ENCODE measurements at places on chromosomes 1 and 21.
A peak's percentile ranks its signal among the peaks of the same experiment; 100 is the strongest.

GRCh38 chr1:54356680-54357147 lies 49.5 kb downstream of the SSBP3 start:
- DNase-seq: no peak

GRCh38 chr1:24286246-24287010 lies 32.7 kb upstream of the GRHL3 start:
- no peak for DNase-seq

GRCh38 chr1:51302746-51303145 lies 27.6 kb downstream of the TTC39A start:
- DNase-seq: no peak

GRCh38 chr1:119933397-119933796 lies 37.1 kb upstream of the ADAM30 start:
- DNase-seq: no peak

DNA sequence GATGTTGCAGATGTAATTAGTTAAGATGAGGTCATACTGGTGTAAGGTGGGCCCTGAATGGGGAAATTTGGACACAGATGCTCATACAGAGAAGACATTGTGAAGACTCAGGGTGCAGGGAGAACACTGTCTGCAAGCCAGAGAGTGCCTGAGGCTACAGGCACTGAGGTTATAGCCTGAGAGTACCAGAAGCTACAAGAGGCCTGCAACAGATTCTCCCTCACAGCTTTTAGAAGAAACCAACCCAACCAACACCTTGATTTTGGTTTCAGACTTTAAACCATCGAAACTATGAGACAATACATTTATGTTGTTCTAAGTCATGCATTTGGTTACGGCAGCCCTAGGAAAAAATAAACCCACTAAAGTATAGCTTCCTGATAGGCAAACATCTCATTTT lies 321.7 kb upstream of the USP25 start:
- no peak for DNase-seq

DNA sequence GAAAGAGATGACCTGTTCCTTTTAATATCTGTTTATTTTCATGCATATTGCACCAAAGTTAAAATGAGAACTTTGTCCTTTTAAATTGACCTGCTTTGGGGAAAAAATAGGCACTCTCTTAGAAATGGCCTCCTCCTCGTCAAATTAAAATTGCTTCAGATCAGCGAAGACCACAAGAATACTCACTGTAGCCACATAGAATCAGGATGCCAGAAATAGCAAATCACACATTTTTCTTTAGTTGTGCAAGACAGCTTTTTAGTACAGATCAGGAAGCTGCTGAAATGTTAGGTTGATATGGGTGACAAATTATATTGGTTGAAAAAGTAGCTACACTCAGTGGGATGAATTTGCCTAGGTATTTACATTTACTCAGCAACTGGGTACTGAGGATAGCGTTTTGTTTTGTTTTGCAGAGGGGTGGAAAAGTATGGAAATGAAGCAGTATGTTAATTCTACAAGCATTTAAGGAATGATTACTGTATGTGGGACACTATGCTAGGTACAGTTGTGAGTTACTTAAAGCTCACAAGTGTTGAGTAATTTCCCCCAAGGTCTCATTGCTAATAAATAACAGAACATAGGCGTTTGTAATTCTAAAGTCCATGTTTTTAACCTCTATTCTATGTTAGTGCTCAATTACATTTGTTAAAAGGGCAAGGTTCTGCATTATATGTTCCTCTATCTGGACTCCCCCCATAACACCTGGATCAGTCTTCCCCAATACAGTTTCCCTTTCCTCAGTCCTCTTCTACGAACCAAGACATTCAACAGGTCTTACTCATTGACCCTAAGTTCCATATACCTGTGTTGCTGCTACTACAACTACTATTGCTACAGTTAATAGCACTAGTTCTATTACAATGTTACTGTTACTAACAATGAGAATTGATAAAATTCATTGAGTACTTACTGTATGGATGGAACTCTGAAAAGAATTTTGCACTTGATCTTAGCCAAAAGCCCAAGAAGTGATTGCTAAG lies 99.4 kb upstream of the S1PR1 start:
- DNase-seq: no peak

GRCh38 chr1:47434051-47434842 lies 3.6 kb upstream of the FOXD2 start:
- peak; percentile 33 for DNase-seq

DNA sequence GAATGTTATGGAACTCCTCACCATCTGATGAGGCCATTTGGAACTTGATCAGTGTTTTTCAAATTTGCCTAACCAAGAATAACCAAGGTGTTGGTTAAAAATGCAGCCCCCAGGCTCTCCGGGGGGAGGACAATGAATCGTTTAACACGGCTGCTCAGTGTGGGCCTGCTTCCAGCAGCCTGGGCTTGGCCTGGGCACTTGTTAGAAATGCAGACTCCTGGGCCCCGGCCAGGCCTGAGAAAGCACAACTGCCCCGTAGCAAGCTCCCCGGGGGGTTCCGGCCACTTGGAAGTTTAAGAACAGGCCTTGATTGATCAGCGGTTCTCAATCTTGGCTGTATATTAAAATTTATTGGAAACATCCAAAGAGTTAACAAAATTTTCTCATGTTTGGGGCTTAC lies 22.8 kb upstream of the C2CD2 start:
- no peak for DNase-seq

DNA sequence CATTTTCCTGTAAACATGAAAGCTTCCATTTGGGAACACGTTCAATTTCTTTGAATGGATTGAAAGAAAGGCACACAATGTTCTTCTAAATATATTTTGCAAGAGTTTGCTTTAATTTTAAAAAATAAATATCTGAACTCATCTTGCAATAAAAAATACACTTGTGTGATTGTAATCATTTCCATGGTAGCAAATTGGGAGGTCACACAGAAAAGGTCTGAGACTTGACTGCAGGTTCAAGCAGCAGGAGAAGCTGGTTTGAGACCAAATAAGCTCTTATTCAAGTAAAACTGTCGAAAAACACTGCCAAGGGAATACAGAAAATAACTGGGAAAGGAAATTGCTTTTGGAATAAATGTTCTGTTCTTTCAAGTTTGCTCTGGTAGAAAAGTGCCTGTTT lies 498.9 kb downstream of the ADGRL2 start:
- no peak for DNase-seq

DNA sequence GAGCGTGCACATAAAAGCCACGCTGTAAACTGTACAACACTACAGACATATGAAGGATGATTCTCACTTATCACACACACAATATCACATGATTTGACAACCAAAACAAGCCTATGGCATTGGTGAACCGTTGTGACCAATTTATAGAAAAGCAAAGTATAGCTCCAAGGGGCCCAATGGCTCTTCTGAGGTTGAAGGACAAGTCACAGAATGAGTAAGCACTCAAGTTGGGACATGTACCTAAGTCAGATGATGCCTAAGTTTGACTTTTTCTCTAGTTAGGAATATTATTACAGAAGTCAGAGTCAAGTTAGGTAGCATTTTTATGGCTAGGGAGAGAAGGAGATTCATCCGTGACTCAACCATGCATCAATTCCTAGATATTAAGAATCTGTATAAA lies 45.7 kb downstream of the PLPP3 start:
- DNase-seq: no peak

DNA sequence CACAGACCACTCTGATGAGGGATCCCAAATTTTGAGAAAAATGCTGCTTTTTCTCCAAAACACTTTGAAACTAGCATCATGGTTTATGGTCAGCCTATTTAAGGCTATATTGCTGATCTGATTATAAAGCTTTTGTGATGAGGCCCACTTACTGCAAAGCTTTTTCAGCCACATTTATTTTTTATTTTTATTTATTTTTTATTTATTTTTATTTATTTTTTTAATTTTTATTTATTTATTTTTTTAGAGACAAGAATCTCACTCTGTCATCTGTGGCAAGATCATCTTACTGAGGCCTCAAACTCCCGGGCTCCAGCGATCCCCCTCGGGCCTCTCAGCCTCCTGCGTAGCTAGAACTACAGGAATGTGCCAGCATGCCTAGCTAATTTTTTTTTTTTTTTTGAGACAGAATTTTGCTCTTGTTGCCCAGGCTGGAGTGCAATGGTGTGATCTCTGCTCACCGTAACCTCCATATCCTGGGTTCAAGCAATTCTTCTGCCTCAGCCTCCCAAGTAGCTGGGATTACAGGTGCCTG lies 5.2 kb upstream of the BCAS2 start:
- no peak for DNase-seq

- no peak for DNase-seq
Measured at GRCh38 chr1:47709872-47710231, 272.0 kb downstream of the FOXD2 start.

- no peak for DNase-seq
Measured at GRCh38 chr1:220409771-220410595, 118.0 kb upstream of the MARK1 start.

DNA sequence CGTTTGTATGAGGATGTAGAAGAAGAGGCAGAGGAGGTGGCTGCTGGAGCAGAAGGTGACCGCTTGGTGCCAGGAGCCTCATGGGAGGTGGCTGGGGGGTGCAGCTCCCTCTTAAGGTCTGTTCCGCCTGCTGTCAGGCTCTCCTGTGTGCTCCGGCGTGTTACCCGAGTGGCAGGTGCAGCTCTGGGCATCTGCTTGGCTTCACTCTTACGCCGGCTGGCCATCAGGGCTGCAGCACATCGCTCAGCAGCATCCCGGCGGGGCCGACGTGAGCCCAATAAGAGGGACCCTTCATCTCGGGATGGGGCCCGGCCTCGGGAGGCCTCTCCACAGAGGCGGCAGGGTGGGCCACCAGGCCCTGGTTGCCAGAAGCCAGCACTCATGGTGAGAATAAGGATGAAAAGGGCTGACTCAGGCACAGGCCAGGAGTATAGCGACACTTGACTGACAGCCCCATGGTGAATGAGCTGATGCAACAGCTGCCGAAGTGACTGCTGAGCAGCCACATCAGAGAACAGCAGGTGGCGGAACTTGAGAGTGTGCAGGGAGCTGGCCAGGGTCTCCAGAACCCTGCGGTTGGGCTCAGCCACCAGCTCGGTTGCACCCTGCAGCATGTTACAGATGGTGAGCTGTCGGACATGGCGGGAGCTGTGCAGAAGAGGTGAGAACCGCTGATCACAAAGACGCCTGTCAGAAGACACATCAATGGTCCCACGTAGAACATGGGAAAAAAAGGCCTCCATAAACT lies 17.5 kb downstream of the LRRC41 start:
- DNase-seq: peak; percentile 42

DNA sequence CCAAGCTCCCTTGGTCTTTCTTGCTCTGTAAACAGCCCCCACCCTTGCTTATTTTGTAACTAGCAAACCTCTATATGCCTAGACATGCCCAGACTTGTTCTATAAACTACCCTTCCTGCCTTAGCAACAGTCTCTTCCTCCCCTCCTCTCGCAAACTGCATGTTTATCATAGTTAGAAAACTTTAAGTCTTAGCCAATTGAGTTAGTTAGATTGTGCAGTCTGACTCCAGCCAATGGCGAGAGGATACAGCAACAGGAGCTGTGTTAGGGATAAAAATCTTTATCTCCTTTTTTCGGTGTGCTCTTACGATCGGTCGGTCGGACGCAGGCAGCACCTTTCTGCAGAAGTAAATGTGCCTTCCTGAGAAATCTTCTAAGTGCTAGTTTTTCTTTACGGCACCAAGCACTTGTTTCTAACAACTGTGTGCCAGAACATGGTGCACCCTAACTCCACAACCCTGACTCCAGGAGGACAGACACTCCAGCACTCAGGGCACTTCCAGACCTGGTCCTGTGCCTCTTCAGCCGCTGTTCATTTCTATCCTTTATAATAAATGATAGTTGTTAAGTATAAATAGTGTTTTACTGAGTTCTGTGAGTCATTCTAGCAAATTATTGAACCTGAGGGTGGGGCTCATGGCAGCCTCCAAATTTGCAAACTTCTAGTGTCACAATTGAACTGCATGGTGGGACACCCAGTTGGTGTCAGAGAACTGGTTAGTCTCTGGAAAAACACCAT lies 25.7 kb upstream of the GNG4 start:
- DNase-seq: no peak

DNA sequence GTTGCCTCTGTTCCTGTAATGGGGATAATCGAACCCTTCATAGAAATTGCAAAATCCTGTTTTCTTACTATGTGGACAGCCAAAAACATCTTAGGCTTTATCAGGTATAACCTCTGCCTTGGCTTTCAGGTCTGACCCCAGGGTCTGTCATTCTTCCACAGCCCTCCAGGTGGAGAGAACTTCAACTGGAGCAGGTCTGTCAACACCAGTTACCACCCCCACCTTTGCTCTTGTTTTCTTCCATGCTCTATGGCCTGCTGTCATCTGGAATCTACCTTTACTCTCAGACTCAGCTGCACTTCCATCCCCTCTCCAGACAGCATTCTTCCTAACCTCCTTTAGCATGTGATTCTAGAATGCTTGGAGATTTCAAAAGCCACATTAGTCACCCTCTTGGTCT lies 10.4 kb upstream of the GJA9 start:
- DNase-seq: no peak

- DNase-seq: no peak
Measured at GRCh38 chr1:156436141-156437036, 64.2 kb downstream of the MEF2D start.

DNA sequence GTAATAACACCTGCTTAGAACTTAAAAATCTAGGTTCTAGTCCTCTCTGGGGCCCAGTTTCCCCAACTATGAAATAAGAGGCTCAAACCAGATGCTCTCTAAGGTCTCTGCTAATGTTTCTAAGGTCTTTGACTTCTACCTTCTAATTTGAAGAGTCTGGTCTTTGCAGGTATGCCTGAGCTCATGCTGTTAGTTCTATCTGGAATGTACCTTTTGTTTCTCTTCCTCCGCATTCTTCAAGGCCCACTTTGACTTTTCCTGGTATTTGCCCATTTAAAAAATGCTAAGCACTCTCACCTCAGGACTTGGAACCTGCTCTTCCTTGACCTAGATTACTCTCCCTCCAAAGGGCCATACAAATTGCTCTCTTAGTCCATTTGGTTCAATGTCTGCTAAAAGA lies 13.5 kb downstream of the SLC35D1 start:
- DNase-seq: no peak

GRCh38 chr1:166470014-166470413 lies 303.2 kb upstream of the FAM78B start:
- no peak for DNase-seq

GRCh38 chr1:25640646-25641328 lies 24.2 kb downstream of the MAN1C1 start:
- DNase-seq: no peak

DNA sequence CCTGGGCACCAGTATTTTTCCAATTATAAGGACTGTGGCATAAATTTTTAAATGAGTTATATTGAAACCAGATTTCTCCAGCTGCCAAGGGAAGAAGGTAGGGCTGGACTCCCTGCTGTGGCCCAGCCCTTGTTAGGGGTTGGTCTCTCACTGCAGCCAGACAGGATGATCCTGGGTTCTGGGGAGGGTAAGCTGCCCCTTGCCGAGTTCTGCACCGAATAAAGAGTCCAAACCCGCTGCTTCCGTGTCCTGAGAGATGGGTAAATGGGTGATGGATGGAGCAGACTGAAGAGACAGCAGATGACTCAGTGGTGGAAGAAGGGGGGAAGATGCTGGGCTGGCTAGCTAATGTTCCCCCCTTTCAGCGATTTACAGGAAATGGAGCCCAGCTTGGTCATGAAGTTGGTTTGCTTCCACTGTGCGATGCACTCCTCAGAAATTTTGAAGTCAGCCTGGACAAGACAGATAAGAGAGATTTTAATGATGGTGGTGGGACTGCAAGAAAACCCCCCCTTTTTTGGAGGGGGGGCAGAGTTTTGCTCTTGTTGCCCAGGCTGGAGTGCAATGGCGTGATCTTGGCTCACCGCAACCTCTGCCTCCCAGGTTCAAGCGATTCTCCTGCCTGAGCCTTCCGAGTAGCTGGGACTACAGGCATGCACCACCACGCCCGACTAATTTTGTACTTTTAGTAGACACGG lies 41.4 kb downstream of the YARS1 start:
- no peak for DNase-seq
